HTR-8/SVneo (cell line): ENCODE measurements at places on chromosomes 2 and 18.

DNA sequence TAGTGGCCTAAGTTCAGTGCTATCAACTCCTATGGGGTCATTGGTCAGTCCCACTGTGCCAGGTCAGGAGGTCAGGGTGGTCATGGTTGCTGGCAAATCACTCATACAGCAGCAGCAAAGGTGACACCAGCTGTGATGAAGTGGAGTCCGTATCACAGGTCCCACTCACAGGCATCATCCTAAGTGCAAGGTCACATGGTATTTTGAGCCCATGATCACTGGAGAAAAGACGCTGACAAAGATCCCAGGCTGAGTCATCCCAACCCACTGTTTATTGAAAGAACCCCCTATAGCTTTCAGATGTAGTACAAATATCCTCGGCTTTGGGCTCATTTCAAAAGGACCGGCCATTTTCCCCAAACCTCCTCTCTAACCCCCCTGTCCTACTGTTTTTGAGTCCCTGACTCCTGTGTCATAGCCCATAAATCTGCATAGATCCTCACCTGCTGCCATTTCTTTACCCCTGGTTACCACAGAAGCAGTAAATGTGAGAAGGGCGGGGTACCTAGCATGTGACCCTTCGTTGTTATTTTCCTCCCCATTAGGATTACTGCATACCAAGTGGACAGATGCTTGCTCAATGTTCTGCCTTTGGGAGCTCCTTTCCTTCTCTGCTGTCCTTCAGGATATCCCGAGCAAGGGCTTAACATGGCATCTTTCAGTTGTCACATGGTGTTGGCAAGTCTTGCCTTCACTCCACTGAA lies 107.7 kb downstream of the COL6A3 start:
- DNase-seq, result no peak

DNA sequence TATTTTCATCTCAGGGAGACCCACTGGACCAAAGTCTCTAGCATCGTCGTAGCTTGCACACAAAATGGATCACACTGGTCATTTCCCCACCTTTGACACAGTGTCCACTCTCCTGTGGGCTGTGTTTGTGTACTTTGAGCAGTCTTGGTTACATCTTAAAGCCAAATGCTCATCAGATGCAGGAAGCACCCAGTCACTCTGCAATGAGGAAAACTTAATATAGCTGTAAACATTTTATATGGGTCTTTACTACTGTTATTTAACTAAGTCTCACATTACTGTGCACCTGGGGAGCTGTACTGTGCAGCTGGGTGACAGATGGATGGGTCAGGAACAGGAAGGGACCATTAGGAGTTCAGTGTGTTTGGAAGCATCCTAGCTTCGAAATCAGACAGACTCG lies 109.0 kb upstream of the CXCR4 start:
- no peak for DNase-seq

DNA sequence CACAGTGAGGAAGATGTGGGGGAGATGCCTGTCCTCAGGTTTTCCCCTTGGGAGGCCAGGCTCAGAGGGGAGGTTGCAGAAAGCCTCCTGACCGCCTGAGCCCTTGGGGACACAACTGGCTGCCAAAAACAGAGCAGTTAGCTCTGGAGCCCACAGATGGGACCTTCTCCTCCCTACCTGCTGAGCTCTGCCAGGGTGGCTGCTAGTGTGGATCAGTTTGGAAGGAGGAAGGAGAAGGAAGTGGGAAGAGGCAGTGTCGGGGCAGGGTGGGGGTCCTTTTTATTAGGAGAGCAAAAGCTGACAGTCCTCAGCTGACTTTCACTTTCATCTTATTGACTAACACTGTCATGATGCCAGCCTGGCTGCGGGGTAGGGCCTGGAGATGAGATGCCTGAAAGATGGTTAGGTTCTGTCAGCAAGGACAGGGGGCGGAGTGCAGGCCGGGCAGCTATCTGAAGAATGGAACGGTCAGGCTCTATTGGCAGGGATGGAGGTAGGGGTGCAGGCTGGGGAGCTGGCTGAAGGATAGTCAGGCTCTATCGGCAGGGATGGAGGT lies 188.5 kb upstream of the HDAC4 start:
- no peak for DNase-seq

- no peak for DNase-seq
Measured at GRCh38 chr2:113015655-113016054, 10.4 kb downstream of the IL36A start.

GRCh38 chr2:137842430-137842829 lies 121.8 kb upstream of the HNMT start:
- DNase-seq, result no peak

GRCh38 chr2:217710211-217710765 lies 292.5 kb downstream of the TNS1 start:
- DNase-seq, result no peak

DNA sequence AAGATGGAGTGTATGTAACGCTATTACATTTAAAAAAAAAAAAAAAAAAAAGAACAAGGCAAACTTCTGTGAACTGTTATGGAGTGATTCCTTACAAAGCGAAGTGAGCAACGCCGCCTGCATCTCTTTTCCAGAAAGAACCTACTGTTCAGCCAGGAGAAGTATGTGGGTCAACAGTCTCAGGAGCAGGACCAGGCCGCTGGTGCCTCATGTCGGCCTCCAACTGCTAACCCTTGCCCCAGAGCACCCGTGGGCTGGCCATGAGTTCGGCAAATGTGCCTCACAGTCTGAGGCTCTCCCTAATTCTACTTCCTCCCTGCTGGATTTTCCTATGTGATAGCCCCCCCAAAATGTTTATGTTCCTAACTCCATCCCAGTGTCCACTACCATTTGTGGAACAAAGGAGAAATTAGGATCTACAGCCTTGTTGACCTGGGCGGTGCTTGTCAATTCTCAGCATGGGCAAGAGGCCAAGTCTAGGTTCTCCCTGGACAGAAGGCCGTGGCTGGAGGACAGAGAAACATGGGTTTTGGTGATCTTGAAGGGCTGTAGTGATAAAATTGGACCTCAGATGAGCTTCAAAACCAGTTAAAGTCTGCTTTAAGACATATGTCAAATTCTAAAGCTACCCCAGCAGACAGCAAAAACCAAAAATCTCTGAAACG lies 15.9 kb downstream of the FAM168B start:
- DNase-seq, result no peak

DNA sequence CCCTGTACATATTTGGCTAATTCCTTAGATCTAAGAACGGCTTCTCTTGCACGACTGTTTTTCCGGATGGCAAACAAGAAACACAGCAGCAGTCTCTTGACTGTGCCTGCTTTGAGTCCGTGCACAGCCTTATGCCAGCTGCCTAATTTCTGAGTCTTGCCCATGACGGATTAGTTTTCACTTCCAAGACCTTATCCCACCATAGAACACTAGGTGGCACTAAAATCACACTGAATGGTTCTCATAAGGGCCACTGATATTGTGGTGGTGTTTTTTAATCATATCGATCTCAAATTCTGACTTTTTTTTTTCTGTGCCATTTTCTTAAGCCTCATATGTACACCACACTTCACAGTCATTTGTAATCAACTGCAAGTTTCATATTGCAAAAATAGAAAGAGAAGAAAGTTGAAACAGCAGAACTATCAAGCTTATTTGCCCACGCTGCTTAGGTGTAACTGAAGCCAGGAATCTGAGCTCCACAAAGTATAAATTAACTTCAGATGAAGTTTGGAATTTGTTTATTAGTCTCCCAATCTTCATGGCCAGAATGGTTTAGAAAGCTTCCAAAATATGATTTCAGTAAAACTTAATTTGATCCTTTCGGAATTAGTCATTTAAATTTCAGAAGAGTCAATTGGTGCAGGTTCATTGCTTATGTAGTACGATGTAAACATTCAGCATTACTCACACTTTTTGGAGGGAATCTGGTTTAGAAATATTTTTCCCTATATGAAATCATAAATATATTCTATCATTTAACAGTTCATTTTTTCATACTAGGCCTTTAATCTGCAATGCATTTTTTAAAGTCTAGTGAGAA lies 45.5 kb upstream of the SCN7A start:
- peak; percentile 32 for DNase-seq

- DNase-seq, result peak; percentile 94
Measured at GRCh38 chr2:162343824-162344616, at the start of gene GCA. Gene GCA (plus strand): TSS chr2:162344132. CDS start chr2:162344249, 117 bp downstream.

DNA sequence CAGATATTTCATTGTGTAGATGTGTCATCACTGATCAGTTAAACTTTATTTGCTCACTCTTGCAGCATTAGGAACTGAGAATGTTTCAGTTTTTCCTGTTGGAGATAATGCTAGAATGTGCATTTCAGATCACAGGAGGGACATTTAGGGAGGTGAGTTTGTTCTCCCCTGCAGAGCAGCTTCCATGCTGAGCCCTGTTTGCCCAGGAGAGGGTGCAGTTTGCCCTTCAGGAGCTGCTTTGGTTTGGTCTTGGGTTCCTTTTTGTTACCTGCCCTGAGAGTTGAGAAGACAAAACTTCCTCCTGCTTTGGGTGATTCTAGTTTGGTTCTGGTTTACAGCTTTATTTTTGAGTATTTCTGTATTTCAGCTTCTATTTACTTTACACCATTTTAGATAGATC lies 49.9 kb downstream of the DGKD start:
- peak; percentile 48 for DNase-seq

DNA sequence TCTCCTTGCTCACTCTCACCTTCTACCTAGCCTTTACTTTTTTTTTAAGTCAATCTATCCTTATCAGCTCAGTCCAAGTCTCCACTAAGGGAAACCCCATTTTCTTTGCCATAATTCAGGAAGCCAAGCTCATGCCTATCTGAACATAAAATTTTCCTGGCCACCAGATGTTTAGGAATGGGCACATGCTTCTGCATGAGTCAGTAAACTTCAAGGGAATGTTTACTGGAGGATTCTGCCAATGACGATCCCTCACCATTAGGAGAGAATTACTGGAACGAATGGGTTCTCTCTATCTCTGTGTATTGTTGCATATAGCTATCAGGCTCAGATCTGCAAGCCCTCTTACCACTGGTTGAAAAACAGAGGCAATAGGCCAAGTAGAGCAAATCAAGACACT lies 731.7 kb upstream of the ZNF804A start:
- DNase-seq, result no peak

DNA sequence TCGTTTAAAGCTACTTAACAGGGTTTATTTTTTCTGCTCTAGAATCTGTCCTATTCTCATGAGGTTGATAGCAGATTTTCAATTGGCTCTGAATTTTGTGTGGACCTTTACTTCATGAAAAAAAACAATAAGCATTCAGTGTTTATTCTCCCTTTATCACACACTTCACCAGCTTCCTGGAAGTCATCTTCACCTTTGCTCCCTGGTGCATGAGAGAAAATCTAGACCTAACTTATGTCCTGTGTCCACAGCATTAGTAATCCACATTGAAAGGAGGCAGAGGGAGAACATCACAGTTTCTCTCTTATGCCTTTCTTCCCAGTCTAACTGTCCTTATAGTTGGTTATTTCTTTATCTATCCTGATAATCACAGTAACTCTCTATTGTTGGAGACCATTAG lies 316.1 kb downstream of the PTH2R start:
- no peak for DNase-seq

- DNase-seq, result no peak
Measured at GRCh38 chr18:13635046-13635445, 91.3 kb downstream of the FAM210A start.

- DNase-seq, result no peak
Measured at GRCh38 chr2:140247451-140248195, 1467.4 kb upstream of the NXPH2 start.

DNA sequence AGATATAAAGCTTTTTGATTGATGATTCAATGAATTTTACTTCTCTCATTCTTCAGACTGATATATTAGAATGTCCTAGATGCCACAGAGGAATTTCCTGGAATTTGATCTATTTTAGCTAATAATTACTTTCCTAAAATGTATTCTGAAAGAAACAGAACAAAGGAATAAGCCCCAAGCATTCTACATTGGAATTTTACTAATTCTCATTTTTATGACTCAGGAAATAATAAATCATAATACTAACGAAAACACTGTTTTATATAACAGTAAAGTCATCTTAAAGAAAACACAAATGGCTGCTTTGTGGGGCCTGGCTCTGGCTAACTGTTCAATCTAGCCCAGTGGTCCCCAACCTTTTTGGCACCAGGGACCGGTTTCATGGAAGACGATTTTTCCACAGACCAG lies 68.6 kb upstream of the LPIN2 start:
- peak; percentile 18 for DNase-seq

- peak; percentile 21 for DNase-seq
Measured at GRCh38 chr2:240567872-240568677, at the start of gene RNPEPL1. Gene RNPEPL1 (plus strand): TSS chr2:240568484. CDS start chr2:240568587, 103 bp downstream.

- DNase-seq, result no peak
Measured at GRCh38 chr2:25324905-25325592, 16.7 kb downstream of the DNMT3A start.

- DNase-seq, result no peak
Measured at GRCh38 chr2:224576088-224576715, 9.0 kb downstream of the CUL3 start.

- DNase-seq, result no peak
Measured at GRCh38 chr2:239393388-239393940, 7.4 kb downstream of the HDAC4 start.

DNA sequence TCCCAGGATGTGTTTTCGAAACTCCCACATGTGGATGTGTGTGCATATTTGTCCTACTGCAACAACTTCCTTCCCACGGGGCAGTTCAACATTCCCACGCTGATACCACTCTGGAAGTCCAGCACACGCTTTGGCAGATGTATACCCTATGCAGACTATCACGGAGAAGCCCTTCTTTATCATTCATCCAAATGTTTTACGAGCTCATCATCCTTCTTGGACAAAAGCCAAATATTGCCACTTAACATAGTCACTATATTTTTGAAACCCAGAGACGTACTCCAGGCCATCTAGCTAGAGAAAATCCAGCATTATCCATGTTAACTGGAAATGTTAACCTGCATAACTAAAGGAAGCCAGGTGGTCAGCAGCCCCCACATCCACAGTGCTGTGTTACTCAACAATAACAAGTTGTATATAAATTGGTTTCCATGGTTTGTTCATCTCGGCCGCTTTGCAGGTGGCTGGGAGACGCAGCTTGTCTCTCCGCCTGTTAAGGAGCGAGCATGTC lies 131.5 kb downstream of the ZNF532 start:
- DNase-seq, result no peak

DNA sequence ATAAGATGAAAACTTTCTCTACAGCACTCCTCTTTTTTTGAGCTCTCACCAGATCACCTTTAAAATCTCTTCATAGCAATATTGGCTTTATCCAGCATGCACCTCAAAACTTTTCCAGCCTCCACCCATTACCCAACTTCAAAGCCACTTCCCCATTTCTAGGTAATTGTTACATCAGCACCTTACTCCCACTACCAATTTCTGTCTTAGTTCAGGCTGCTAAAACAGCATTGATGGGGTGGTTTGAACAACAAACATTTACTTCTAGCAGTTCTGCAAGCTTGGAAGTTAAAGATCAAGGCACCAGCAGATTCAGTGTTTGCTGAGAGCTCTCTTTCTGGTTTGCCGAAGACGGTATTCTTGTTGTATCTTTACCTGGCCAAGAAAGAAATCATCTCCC lies 114.0 kb upstream of the SLC39A10 start:
- no peak for DNase-seq

DNA sequence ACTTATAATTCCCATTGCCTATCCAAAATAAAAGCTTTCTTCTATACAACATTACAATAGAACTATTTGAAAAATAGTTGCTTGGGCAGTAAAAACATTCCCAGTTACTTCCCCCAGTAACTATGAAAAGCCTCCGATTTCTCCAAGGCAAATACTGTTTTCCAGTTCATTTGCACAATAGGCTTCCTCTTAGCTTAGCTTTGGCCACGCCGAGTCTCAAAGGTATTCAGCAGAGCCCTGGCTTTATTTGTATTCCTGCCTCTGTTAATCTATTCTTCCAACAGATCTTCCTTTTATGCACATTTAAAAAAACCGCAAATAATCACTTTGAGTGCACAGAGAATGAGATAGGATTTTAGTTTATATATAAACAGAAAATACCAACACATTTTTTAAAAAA lies 836.8 kb upstream of the VRK2 start:
- no peak for DNase-seq
